ENCODE measurements at places on chromosomes 3 and 15. TPM values are rescaled to one million over a fixed set of nuclear protein-coding genes. Genes with fewer than 3 reads are reported as not detected.

SI gene
- not detected for total RNA-seq

GRCh38 chr3:45608296-45608695 lies 13.7 kb downstream of the LIMD1 start:
- DNase-seq: no peak

DNA sequence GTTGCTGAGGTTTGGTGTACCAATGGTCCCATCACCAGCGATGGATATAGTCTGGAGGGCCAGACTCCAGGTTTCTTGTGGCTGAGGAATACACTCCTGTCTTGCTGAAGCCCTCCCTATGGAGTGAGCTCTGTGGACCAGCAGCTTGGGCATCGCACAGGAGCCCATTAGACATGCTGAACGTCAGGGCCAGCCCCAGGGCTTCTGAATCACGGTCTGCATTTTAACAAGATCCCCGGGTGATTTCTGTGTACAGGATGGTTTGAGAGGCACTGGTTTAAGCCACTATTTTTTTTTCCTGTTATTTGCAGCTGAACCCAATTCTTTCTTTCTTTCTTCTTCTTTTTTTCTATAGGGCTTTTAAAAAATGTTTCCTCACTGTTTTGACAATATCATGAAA lies 69.5 kb upstream of the XCR1 start:
- DNase-seq: no peak

GOLGA8G gene
- not detected for total RNA-seq

DNA sequence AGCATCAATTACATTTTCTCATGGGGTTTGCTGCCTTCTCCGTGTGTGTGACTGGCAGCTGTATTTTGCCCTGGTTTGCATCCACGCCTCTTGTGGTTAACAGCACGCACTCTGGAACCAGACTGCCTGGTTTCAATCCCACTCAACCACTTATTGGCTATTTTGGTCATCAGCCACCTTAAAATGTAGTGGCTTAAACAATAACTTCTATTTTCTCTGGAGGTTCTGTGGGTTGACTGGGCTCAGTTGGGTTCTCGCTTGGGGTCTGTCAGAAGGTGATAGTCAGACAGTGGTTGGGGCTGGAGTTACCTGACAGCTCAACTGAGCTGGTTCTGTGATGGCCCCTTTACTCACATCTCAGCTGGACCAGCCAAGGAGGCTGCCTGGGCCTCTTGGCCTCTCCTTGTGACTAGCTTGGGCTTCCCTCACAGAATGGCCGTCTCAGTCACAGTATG lies 36.8 kb downstream of the EHD4 start:
- DNase-seq: peak; percentile 20

MAP6D1 gene
- not detected for total RNA-seq

FGD5 gene
- total RNA-seq: 0.40 TPM

DNA sequence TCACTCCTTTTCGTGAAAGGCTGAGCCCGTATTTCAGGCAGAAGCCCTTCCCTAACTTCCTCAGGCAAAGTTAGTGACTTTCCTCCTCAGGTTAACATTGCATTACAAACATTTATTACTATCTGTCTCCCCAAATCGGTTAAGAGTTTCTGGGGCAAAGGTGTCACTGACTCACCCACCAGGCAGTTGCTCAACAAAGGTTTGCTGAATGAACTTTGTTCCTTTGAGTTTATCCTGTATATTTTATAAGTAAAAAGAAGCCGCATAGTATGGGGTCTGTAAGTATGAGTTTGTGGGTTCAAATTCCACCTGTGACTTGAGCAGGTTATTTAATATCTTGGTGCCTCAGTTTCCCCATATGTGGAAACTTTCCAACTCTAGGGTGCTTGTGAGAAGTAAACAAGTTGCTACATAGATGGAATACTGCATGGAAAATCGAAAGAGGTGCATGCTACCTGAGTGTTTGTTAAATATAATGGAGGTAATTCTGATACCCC lies 177.7 kb downstream of the THRB start:
- DNase-seq: peak; percentile 7

- DNase-seq: peak; percentile 91
Observed at GRCh38 chr3:193805448-193805847, 212.4 kb downstream of the OPA1 start.

DNA sequence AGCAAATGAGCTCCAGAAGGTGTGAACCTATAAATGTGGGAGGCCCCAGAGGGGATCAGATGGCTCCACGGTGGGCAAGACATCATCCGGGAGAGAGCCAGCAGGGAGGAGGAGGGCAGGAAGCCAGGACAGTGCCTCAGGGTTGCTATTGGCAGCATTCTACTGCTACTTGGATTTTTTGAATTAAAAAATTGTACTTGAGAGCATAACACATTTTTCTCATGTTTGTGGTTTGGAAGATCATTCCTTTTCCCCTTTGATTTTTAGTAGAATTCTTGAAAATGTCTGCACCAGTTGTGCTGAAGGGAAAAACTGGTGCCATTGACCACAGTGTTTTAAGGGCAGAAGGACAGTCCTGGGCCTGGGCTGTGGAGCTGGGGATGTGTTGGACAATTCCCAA lies 59.2 kb downstream of the LYZL4 start:
- DNase-seq: peak; percentile 32

- no peak for DNase-seq
Observed at GRCh38 chr3:32422943-32423342, 31.3 kb downstream of the CMTM7 start.

C2CD4A gene
- total RNA-seq: not detected

DNA sequence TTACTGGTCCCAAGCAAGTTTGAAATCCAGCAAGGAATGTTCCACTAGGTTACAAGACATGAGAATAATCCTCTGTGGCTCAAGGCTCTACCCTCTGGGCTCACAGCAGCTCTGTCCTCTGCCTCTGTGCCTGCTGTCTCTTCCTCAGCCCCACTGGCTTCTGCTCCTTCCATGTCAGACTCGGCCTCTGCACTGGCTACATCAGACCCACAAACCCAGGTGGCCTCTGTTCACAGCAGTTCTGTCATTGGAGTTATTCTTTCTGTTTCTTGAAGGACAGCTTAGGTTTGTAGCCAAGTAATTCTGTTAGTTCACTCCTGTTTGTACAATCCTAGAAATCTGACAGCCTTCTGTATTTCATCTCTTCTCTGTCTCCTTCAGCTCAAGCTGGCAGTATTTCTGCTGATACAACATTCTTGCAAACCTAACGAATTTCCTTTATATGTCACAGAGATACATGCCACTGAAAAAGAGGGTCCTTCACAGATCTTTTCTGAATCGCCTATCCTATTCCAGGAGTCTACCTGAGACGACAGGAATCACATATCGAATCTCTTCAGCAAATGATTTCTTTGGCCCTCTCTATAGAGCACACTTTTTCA lies 227.8 kb upstream of the PLSCR5 start:
- DNase-seq: no peak

DNA sequence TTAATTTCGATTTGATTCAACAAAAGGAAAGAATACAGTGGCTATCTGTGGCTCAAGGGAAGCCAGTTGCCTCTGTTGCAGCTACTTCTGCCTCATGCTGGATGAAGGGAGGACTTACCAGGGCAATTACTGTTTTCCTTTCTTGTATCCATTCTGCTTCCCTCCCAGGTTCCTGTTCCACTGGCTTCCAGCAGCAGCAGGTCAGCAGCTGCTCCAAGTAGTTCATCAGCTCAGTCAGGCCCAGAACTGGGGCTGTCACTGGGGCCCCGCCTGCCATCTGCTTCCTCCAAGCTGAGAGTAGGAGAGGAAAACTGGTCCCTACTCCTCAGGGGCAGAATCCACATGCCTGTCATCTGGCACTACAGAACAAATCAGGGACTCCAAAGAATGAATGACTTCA lies 48.6 kb upstream of the ULK4 start:
- DNase-seq: no peak

GP9 gene
- not detected for total RNA-seq

PLCB2 gene
- not detected for total RNA-seq

SLC7A14 gene
- total RNA-seq: not detected

GRCh38 chr15:73888224-73889041 lies 15.1 kb downstream of the TBC1D21 start:
- no peak for DNase-seq

GRCh38 chr15:100703032-100703578 lies 100.7 kb downstream of the ASB7 start:
- peak; percentile 78 for DNase-seq

DNA sequence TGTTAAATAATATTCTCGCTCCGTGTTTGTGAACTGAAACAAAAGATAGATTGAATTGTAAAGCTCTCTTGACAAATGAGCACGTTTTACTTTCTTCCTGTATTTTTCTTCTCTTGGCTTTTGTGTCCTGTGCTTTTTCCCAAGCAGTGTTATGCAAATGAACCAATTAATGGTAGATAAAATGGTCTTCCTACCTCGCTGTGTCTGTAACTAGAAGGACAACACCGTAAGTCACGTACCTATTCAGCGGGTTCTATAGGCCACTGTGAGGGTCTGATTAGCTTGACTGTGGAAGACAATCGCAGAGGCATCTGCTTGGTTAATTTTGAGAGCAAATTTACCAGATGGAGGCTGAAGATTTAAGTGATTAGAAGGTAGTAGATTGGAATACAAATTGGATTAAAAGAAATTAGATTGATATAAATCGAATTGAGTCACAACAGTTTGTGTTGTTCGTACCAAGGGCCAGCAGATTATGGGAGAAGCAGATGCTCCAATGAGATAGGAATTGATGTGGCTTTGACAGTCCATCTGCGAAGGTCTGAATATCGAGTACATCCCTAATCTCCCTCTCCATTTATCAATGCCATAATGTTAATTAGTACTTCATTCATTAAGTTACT lies 40.2 kb downstream of the ROBO2 start:
- no peak for DNase-seq

CRABP1 gene
- not detected for total RNA-seq

DNA sequence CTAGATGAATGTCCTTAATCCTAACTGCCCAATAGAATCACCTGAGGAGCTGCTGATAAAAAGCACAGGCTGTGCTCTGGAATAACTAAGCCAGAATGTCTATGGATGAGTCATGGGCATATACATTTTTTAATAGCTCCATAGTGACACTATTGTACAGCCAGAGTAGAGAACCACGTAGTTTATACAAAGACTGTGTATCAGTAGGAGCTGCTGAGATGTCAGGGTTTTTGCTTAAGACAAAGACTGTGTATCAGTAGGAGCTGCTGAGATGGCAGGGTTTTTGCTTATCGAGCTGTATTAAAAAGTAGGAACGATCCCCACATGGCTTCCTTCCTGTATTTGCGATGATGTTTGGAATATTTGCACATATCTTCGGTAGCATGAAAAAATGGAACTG lies 137.4 kb downstream of the SV2B start:
- no peak for DNase-seq

SCN11A gene
- total RNA-seq: not detected

IGSF10 gene
- 0.10 TPM for total RNA-seq

DNA sequence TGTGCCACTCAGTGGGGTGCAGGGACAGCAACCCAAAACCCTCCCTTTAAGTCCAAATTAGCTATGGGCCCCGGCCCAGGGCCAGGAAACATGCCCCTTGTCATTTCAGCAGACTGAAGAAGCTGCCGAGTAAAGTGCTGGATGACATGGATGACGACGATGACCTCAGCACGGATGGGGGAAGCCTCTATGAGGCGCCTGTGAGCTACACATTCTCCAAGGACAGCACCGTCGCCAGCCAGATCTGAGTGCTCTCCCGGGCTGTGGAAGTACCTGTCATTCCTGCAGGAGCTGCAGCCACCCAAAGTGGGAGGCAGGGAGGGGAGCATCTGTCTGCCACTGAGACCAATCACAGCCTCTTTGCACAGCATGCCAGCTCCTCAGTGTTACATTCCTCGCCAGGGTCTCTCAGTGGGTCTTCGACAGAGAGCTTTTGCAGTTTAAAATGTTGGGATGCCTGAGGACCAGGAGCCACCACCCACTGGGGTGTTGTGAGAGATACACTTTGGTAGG lies 44.4 kb upstream of the MYZAP start:
- no peak for DNase-seq

Data from MG63 (cell line).